CD4-positive, alpha-beta T cell (primary cell): ENCODE measurements at places on chromosomes 6 and 20.

- no peak for DNase-seq
Measured at GRCh38 chr6:89527634-89528033, 94.7 kb downstream of the ANKRD6 start.

DNA sequence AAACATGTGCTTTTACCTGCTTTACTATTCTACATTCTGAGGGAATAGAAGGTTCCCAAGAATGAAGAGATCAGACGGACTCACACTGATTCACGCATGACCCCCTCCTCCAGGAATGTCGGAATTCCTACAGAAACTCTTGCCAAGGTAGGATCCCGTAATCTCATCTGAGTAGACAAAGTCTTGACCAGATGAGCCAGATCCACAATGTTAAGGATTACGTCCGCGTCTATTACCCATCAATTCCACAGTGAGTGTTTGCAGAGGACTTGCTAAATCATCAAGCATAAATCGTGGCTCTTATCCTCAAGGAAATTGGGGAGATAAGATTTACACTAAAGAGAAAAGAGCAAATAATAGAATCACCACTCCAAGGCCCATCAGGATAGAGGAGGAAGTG lies 245.9 kb upstream of the FOXQ1 start:
- no peak for DNase-seq

- DNase-seq = no peak
Measured at GRCh38 chr20:32610472-32611218, 25.5 kb upstream of the NOL4L start.

GRCh38 chr6:29730575-29731126 lies 7.4 kb downstream of the HLA-F start:
- no peak for DNase-seq

GRCh38 chr20:3572151-3572550 lies 91.0 kb downstream of the GFRA4 start:
- no peak for DNase-seq

DNA sequence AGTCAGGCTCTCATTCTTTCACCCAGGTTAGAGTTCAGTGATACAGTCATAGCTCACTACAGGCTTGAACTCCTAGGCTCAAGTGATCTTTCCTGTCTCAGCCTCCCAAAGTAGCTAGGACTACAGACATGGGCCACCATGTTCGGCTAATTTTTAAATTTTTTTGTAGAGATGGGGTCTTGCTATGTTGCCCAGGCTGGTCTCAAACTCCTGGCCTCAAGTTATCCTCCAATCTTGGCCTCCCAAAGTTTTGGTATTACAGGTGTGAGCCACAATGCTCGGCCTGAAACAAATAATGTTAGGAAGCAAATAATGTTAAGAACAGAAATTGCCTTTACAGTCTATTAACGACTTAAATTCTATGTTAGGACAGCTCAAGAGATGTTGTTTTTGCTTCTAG lies 1.8 kb upstream of the UBR2 start:
- DNase-seq = no peak
